Inflammatory macrophage treated with lipopolysaccharide for 4 hours (primary cell): ENCODE measurements at places on chromosomes 1 and 21.

GRCh38 chr1:211320980-211321379 is 5.7 kb upstream of the TRAF5 start:
- DNase-seq = no peak

DNA sequence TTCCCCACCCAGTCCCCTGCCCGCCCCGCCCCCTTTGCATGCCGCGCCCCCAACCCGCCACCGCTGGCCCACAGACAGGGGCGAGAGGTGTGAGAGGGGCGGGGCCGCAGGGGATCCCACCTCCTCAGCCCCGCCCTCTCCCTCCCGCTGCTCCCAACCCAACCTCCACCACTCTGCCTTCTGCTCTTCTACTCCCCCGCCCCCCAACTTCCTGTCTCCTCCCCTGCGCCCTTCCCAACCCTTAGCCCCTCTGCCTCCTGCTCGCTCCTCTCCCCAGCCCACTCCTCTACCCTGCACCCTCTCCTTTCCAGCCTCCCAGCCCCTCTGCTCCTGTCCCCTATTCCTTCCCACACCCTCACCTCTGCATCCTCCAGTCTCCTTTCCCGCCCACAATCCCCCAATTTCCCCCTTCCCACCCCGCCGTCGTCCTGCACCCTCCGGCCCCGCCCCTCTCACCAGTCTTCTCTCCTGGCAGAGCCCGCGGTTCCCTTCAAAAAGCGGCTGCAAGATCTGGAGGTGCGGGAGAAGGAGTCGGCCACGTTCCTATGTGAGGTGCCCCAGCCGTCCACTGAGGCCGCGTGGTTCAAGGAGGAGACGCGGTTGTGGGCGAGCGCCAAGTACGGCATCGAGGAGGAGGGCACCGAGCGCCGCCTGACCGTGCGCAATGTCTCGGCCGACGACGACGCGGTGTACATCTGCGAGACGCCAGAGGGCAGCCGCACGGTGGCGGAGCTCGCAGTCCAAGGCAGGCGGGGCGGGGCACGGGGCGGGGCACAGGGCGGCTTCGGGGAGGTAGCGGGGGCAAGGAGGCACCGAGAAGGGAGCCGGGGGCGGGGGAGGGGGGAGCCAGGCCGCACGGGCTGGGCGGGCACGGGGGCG is 5.4 kb downstream of the OBSCN start:
- peak; percentile 89 for DNase-seq

DNA sequence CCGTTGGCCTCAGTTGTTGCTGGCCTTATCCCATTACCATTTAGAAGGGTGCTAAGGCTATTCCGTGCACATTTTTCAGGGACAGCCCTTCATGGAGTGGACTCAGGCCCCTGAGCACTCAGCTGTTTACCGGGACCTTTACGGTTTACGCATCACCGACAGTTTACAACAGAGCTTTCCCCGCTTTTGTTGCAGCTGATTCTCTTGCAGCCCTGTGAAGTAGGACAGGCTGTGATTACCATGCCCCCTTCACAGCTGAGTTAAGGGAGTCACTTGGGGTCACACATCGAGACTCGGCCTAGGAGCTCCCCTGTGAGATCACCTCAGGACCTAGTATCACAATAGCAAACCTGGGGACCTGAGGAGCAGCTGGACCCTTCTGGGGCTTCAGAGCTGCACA is 41.9 kb downstream of the PTPRF start:
- DNase-seq = no peak

DNA sequence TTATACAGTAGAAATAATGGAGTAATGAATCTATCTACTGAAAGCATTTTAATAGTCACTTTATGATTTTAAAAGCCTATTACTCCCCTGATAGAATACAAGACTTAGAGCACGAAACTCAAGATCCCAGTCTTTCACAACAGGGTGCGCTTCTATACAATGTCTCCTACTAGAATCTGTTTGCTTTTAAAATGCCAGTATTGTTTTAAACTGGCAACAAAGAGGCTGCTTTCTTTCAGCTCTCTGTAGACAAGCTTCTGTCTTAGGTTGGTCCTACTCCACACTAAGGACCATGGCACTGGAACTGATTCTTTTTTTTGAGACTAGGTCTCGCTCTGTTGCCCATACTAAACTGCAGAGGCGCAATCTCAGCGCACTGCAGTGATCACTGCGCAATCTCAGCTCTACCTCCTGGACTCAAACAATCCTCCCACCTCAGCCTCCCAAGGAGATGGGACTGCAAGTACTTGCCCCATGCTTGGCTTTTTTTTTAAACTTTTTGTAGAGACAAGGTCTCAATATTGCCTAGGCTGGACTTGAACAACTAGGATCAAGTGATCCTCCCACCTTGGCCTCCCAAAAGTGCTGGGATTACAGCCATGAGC is 4.8 kb downstream of the DCAF8 start:
- no peak for DNase-seq

- no peak for DNase-seq
These were observed 225.0 kb downstream of the SEC16B start for GRCh38 chr1:177744906-177745305.

- no peak for DNase-seq
These were observed 1667.8 kb downstream of the MRPL39 start for GRCh38 chr21:23939369-23940065.

- no peak for DNase-seq
These were observed 59.3 kb upstream of the PTGFRN start for GRCh38 chr1:116850436-116850835.

GRCh38 chr1:11283151-11283550 is 10.2 kb downstream of the UBIAD1 start:
- peak; percentile 84 for DNase-seq

- DNase-seq = no peak
These were observed 8.2 kb downstream of the DMRTB1 start for GRCh38 chr1:53467391-53467790.

- DNase-seq = no peak
These were observed 60.2 kb downstream of the PBX1 start for GRCh38 chr1:164619006-164619784.

- DNase-seq = no peak
These were observed 58.2 kb downstream of the ETS2 start for GRCh38 chr21:38863843-38864363.

DNA sequence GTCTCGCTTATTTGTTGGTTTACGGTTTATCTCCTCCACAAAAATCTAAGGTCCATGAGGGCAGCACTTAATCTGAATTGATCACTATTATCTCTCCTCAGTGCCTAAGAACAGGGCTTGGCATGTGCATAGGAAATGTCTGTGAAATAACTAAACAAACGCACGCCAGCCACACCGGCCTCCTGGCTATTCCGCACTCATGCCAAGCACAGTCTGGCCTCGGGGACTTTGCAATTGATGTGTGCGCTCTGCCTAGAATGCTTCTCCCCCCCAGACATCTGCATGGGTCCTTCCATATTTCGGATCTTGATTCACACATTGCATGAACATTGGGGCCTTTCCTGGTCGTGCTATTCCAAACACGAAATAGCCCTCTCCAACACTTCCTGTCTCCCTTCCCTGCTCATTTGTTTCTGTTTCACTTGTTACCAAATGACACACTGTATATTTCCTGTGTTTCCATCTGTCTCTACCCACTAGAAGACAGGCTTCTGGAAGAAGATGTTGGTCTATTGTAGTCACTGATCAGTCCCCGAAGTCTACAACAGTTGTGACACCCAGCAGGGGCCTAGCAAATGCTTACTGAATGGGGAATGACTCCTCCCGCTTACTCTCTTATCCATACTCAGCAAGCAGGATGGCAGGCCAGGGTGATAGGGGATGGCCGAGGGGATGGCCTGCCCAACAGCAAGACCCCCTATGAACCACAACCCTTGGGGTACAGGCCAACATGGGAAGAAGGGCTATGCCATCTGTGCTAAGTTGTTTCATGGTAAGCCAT is 93.9 kb downstream of the GLIS1 start:
- DNase-seq = no peak
